T-helper 2 cell (primary cell): ENCODE measurements at places on chromosomes 11 and 22.

DNA sequence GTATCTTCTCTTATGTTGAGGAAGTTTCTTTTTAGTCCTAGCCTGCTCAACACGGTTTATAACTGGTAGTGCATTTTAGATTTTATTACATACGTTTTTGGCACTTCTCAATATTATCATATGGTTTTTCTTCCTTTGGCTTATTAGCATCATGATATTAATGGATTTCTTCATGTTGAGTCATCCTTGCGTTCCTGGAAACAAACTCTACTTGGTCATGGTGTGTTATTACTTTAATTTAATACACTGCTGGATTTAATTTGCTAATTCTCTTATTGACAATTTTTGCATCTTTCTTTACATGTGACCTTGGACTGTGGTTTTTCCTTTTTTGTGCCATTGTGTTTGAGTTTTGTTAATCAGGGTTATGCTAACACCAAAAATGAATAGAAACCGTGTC lies 20.5 kb downstream of the IGF2 start:
- no peak for DNase-seq

GRCh38 chr11:1345737-1346513 lies 36.5 kb upstream of the TOLLIP start:
- DNase-seq: peak; percentile 45

GRCh38 chr11:45535033-45535432 lies 130.4 kb downstream of the CHST1 start:
- DNase-seq: no peak

GRCh38 chr11:45157247-45158209 lies 11.1 kb downstream of the PRDM11 start:
- no peak for DNase-seq

- no peak for DNase-seq
These were observed 134.6 kb downstream of the CCDC34 start for GRCh38 chr11:27228232-27228905.

DNA sequence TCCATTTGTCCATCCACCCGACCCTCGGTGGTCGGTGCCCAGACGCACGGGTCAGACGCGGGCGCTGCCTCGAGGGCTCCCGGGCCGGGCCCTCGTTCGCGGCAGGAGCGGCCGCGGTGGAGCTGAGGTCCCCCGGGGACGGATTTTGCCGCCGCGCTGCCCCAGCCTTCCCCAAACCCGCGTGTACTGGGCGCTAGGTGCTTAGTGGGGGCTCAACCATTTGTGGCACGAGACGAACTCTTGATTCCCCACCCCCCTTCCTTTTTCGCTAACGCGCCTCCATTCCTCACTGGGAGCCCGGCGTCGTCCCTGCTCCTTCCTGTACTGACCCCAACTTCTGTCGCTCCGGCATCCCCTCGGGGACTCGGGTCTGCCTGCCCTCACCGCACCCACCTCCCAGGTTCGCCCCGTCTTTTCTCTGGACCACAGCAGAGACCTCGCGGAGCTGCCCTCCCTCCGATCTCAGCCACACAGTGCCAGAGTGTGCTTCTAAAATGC lies 789 bp upstream of the CBX7 start:
- no peak for DNase-seq

- no peak for DNase-seq
These were observed 10.8 kb upstream of the PANX1 start for GRCh38 chr11:94117871-94118270.

DNA sequence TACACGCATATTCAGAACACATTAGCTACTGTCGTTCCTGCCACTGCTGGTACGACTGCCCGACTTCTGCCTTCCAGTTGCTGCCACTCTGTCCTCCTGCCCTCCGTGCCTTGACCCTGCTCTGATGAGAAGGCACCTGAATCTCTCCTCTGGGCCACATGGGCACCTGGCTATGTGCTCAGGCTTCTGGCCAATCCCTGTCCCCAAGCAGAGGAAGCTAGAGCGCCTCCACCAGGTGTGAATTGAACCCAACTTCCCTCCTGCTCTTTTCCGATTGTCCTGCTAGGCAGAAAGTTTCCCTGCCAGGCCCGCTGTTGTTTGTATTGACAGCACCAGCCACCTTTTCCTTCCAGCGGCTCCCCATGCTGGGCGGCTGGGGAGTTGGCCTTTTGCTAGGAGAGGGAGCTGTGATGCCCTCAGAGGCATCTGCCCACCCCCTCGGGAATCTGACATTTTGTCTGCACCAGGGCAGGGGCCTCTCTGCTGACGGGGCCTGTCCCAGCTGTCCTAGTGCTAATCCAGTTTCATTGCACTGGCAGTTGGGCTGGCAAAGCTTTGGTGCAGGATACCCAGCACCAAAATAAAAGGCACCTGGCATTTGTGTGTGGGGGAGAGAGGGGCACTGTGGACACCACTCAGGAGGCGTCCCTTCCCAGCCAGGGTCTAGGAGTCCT lies 118.0 kb downstream of the GRIK4 start:
- no peak for DNase-seq

- DNase-seq: no peak
These were observed at the start of gene DNAJB13 for GRCh38 chr11:73950869-73951710. DNAJB13 (plus strand) TSS chr11:73951026; CDS start chr11:73951070, 44 bp downstream.

DNA sequence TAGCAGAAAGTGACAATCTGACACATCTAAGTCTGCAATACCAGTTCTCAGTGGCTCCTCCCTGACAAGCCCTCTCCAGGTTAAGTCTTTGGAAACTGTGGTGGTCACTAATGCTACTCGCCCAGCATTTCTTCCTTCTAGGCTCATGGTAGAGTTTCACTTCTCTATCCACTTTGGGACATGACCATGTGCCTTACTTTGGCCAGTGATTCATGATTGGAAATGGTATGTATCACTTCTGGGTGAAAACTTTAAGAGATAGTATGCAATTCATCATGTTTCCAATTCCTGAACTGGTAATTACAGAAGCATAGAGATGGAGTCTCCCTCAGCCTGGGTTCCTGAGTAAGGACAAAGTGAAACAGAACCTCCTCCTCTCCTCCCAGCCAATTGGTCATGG lies 151.5 kb upstream of the LMO1 start:
- no peak for DNase-seq

- DNase-seq: peak; percentile 27
These were observed 7.5 kb upstream of the WEE1 start for GRCh38 chr11:9565822-9566560.

- DNase-seq: no peak
These were observed 25.6 kb downstream of the PARVB start for GRCh38 chr22:44049486-44050231.

DNA sequence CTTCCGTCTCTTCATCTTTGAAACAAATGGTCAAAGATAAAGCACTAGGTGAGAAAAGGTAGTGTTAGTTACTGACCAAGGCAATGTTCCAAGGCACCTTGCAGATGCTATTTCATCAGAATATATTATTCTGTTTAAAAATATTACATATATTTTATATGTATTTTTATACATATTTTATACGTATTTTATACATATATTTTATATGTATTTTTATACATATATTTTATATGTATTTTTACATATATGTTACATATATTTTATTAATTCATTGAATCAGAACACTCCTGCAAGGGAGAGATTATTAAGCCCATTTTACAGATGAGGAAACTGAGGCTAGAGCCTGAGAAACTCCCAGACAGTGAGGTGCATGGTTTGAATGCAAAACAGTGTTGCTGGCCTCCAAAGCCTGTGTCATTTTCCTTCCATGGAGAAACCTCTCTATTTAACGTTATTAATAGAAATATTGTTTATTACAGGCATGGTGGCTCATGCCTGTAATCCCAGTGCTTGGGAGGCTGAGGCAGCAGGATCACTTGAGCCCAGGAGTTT lies 120.6 kb upstream of the CD82 start:
- no peak for DNase-seq

DNA sequence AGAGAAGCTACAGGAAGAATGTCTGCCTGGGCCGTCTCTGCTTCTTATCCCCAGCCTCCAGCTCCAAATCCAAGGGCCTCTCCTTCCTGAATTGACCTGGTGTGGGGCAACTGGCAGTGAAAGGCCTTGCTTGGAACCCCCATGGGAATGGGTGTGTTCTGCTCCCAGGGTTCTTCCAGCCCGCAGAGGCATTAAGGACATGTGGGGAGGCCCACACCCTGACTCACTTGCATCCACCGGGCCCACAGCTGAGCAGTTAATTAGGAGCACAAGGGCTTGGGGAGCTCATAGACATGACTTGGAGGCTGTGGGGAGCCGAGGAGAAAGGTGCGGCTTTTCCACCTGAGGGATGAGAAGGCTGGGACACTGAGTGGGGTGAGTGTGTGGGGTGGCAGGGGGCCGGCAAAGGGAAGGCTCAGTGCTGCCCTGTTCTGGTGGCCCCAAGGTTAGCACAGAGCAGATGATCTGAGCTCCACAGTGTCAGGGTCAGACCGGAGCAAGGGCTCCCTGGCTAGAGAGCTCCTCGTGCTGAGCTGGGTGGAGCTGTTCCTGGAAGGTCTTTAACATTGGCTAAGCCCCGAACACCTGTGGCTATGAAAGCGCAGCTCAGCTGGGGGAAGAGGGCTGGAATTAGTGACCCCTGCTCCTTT lies 64.5 kb upstream of the NECTIN1 start:
- DNase-seq: no peak

DNA sequence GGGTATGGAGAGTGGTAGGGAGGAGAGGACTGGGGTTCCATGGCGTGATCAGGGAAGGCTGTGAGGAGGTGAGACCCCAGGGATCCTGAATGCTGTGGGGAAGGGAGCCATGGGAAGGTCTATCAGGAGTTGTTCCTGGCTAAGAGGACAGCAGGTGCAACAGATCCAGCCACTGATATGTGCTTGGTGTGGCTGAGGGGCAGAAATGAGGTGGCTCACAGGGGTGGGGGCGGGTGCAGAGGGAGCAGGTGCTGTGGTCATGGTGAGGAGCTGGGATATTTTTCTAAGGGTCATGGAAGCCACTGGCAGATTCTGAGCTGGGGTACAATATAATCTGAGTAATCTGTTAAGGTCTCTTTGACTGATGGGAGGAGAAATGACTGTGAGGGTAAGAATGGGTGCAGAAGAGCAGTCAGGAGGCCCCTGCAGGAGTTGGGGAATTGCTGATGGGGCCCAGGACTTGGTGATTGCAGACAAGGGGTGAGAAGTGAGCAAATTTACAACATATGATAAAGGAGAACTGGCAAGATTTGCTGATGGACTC lies 31.3 kb upstream of the DMC1 start:
- DNase-seq: no peak

DNA sequence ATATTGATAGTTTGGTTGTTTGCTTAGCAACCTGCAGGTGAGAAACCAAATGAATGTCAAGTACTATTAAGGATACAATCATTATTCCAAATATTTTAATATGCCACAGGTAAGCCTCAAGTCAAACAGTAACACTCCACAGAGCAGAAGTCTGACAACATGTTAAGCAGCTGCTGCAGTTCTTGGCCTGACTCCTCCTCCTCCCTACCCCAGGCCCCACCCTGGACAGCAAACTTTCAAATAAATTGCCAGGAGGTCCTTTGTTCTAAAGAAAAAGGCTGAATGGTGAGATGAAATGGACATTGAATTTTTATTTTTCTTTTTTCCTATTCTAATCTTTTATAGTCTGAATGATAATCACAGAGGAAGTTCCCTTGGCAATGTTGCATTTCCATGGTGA lies 260.0 kb upstream of the POU2AF2 start:
- no peak for DNase-seq

DNA sequence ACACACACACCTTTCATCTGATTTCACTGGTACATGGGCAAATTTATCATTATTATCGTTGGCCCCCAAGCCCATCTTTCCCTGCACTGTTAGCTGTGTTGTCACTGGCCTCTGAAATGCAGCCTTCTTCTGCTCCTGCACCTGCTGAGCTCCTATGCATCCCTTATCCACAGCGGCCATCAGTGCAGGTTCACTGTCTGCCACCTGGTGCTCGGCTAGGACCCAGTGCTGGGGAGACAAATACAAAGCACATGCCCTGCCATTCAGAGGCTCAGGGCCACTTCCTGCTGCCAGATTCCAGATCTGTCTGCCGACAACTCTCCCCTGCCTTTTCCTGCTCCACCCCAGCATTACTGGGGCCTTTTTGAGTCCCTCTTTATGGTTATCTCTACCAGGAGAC lies 1205.4 kb downstream of the TBC1D22A start:
- no peak for DNase-seq

DNA sequence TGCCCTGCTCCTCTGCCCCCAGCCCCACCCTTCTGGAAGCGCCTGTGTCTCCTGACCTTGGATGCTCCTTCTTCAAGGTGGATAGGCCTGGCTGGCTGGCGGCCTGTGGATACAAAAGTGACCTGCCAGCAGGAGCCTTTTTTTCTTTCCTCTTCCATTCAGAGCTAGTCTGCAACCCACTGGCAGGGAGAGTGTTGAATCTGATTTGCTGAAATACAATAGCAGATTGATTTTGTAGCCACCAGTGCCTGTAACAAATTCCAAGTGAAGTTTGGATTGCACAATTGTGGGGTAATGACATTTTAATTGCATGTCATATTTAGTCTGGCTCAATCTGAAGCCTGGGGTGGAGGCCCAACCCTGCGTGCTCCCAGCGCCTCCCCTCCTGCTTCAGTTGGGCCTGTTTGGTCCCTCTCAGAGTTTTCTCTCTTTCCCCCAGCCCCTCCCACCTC lies 97.2 kb downstream of the GRIK4 start:
- DNase-seq: no peak

GRCh38 chr11:7609521-7609920 lies 63.8 kb downstream of the CYB5R2 start:
- no peak for DNase-seq

DNA sequence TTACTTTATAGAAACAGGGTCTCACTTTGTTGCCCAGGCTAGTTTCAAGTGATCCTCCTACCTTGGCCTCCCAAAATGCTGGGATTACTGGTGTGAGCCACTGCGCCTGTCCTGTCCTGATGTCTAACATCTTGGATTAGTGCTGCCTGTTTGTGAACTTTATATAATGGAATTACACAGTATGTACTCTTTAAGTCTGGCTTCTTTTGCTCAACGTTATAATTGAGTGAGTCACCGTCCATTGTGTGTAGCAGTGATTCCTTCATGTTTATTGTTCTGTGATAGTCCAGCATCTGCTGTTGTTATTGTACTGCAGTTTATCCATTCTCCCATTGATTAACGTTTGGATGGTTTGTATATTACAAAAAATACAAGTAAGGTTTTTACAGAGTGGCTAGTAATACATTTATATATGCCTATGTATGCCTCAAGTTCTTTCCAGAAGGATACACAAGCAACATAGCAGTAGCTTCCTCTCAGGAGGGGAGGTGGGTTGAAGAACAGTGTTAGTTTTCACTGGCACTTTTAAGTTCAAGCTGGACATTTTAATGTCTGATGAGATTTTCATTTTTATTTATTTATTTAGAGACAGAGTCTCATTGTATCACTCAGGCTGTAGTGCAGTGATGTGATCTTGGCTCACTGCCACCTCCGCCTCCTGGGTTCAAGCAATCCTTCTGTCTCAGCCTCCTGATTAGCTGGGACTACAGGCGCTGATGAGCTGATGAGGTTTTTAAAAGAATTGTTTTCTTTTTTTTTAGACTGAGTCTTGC lies 25.2 kb upstream of the MICALL1 start:
- DNase-seq: no peak

GRCh38 chr11:47160753-47161133 lies 15.9 kb downstream of the ARFGAP2 start:
- DNase-seq: no peak

DNA sequence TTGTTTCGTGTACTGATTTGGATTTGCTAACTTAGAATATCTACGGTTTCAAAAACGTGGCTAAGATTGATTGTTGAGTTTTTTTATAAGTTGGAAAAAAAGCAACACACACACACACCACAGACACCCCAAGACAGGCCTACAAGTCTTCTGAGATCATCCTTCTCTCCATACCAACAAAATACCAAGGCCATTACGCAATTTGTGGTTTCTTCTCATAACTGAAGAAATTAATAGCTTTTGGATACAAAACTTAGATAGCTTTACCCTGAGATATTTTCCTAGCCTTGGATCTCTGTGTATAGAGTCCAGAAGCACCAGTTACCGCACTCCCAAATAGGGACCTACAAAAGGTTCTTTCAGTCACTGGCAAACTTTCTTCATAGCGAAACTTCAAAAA lies 113.6 kb downstream of the SIK3 start:
- DNase-seq: no peak
